ENCODE measurements at places on chromosomes 13 and 19.
A peak's percentile ranks its signal among the peaks of the same experiment; 100 is the strongest.

DNA sequence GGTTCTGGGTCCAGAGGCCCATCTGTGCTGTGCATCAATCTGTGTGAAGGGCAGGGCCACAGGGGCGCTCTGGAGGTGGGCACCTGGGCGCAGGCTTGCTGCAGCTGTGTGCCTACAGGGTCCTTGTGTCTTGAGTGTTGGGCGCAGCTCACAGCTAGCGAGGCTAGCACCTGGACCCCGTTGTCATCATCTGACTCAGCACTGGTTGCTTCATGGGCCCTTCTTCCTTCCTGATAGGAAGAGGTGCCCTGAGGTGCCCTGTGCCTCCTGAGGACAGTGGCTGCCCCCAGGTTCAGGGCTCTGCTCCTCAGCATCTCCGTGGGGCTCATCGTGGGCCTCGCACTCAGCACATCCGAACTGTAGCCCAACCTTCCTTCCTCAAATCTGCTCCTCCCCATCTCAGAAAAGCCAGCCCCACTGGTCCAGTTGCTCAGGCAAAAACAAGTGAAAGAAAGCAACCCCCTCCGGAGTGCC, 54.8 kb downstream of the GATAD2A start:
- peak; percentile 44 for DNase-seq

- no peak for DNase-seq
Observed at GRCh38 chr19:41192574-41193429, at the start of gene CYP2S1. CYP2S1 (plus strand) TSS chr19:41193219; CDS start chr19:41193265, 46 bp downstream.

- peak; percentile 35 for DNase-seq
Observed at GRCh38 chr19:18940769-18941627, at the start of gene HOMER3. HOMER3 (minus strand) TSS chr19:18941217; CDS start chr19:18938982, 2,235 bp downstream.

DNA sequence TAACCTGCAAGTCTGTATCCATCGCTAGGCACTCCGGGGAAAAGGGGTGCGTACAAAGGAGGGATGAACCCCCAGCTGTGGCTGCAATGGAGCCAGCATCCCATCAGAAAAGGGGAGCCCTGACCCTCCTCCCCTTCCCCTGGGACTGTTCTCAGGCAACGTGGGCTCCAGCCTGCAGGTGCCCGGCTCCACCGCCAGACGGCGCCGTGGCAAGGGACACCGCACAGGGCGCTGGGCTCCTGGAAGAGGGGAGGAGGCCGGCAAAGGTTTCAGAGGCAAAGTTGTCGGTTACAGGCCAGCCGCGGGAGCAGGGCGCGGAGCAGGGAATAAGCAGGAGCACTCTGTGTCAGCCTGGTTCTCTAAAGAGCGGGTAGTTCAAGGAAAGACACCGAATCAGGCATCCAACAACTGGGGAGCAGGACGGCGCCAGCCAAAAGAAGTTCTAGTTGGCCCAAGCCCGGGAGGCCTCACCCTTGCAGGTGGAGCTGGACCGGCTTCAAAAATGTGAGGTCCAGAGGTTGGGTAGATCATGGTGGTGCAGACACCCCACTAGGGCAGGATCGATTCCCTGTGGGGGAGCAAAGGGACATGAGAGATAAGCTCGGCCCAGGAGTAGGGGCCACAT, 53.0 kb upstream of the ATP12A start:
- no peak for DNase-seq

DNA sequence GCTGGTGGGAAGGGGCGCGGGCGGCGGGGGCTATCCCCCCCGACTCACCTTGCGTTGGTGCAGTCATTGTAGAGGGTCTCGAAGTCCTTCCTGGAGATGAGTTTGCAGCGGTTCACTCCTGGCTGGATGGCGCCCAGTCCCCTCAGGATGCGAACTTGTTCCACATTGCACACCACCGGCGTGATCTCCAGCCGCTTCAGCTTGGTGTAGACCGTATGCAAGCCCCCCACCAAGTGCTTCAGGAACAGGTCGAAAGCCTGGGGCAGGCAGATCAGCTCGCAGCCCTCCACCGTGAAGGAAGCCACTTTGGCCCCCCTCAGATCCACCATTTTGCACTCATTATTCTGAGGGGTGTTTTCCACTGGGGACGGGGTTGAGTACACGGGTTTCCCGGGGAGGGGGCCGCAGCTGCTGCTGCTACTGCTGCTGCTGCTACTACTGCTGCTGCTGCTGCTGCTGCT, 1.1 kb downstream of the DACH1 start:
- no peak for DNase-seq

DNA sequence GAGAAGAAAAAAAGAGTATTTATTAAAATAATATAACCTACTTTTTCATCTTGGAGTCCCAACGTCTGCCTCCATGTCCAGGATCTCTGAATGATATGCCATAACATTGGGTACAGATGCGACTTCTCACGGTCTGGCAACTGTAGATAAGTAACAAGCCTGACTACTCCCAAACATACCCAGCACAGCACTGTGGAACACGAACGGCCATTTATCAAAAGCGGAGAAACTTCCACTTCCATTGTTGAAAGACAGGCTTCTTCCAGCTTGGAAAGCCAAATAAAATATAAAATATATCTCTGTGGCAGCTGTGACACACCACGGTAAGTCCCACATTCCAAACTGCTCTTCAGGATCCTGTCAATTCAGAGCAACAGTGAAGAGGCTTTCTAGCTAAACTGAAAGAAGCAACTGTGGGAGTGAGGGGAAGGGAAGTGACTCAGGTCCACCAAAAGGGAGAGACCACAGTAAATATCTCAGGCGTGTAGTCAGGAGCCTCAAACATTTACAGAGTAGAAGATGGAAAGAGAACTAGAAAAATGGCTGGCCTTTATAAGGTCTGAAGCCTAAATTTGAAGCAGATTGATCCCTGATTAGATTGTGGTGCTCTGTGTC, 331.7 kb downstream of the LIG4 start:
- no peak for DNase-seq

DNA sequence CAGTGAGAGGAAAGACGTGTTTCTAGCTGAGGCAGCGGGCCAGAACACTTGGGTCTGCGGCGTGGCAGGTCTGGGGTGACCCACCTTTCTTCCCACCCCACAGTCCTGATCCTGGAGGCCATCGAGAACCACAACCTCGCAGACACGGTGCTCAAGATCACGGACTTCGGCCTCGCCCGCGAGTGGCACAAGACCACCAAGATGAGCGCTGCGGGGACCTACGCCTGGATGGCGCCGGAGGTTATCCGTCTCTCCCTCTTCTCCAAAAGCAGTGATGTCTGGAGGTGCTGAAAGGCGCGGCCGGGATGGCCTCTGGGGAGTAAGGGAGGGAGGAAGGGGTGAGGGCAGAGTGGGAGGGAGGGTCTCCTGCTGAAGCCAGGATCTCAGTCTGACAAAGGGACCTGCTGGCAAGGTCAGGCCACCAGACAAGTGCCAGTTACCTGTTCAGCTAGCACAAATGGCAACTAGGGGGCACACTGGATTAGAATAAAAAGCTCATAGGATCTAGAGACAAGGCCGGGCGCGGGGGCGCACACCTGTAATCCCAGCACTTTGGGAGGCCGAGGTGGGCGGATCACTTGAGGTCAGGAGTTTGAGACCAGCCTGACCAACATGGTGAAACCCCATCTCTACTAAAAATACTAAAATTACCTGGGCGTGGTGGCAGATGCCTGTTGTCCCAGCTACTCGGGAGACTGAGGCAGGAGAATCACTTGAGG, 7.2 kb downstream of the MAP3K10 start:
- DNase-seq, result no peak

GRCh38 chr13:84303035-84303434, 420.8 kb upstream of the SLITRK1 start:
- DNase-seq, result no peak

DNA sequence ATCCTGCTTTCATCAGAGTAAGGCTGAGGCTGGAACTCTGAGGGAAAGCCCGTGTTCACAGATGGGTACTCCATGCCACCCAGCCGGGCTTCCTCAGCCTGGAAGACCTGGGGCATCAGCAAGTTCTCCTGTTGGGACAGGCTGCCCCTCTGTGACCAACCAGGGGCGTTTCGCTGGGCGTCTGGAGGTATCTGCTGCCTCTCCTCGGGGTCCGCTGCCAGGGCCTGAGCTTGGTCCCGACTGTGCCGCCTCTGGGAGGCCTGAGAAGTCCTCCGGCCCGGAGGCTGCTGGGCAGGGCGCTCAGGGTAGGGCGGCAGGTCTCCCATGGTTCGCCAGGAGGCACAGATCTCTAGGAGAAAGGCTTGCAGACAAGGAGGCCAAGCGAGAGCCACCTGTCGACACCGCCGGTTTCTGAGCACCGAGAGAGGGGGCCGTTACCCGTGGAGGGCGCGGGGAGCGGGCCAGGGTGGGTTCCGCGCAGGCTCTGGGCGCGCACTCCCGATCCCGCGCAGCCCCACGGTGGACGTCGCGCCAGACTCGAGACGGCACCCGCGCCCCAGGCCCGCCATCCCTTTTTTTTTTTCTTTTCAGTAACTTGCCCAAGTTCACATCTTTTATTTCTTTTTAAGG, at the start of gene RSPH6A:
TSS of gene RSPH6A (minus strand) at position 458 of the 630 bp plus-strand sequence. CDS start at position 326, 132 bp downstream.
- no peak for DNase-seq

GRCh38 chr13:56736966-56737365, 403.8 kb upstream of the PRR20A start:
- DNase-seq, result no peak

- no peak for DNase-seq
Observed at GRCh38 chr13:98353750-98354149, 176.7 kb upstream of the RNF113B start.

DNA sequence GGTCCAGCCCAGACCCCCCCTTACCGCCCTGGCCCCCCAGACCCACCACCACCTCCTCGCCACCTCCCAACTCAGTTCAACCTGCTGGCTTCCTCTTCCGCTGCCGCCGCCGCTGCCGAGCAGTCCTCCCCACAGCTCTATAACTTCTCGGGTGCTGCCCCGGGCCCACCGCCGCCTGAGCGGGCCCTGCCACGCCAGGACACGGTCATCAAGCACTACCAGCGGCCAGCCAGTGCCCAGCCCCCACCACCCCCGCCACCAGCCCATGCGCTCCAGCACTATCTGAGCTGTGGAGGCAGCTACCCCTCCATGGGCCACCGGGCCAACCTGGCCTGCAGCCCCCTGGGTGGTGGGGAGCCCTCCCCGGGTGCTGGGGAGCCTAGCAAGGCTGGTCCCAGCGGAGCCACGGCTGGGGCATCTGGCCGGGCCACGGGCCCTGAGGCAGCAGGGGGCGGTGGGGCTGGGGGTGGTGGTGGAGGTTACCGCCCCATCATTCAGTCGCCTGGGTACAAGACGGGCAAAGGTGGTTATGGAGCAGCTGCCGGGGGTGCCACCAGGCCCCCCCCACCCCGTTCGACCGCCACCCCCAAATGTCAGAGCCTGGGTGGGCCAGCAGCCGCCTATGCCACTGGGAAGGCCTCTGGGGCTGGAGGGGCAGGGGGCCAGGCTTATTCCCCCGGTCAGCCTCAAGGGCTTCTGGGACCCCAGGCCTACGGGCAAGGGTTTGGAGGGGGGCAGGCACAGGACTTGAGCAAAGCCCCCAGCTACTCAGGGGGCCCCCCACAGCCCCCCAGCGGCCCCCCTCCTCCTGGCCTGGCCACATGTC, 4.2 kb downstream of the PRR12 start:
- DNase-seq, result no peak

GRCh38 chr19:31314849-31315629, 34.2 kb downstream of the TSHZ3 start:
- no peak for DNase-seq

DNA sequence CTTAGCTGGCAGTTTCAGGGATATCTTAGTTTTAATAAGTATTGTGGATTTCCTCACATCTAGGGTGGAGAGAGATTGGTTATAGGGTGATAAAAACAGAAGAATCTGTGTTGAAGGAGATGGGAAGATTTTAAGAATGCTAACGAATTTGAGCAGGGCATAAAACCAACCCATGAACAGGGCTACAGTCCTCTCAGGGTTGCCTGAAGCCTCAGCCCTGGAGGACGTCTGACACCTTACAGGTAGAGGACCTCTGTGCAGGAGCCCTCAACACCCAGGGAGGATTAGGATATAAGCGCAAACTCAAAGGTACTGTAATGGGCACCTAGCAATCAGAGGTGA, 461 bp upstream of the WASF3 start:
- no peak for DNase-seq

DNA sequence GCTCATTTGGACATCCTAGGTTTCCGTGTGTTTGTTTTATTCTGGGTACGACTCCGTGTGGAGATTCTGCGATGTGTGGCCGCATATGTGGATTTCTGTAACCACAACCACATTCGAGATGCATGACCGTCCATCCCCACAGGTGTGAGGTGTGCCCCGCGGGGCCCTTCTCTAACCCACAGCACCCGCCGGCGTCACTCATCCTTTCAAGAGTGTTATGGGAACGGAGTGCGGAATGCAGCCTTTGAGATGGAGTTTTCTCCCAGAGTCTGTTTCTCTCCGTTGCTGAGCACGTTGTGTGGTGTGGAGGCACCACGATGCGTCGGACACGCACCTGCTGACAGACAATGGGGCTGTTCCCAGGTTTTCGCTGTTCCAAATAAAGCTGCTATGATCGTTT, 40.0 kb downstream of the C13orf46 start:
- no peak for DNase-seq

GRCh38 chr13:72973234-72973633, 85.6 kb upstream of the KLF5 start:
- DNase-seq, result no peak

DNA sequence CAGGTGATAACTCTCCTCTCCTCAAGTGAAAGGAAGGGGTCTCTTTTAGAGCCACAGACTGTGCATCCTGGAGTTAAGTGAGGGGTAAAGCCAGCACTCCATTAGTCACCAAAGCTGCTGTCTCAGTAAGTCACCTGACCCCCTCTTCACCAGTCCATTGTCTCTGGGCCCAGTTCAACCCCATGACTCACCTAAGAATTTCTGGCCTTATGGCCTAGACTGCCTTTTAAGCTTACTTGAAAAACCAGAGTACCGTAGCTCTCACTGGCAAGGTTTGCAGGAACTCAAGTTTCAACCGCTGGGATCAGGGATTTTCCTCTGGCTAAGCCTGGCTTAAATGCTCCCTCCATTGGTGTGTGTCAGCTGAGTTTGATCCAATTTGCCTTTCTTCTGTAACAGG, 23.4 kb upstream of the EID2 start:
- DNase-seq, result no peak

- no peak for DNase-seq
Observed at GRCh38 chr19:45069056-45069455, 7.2 kb downstream of the ZNF296 start.

All from GM06990 (cell line).